Activated naive CD4-positive, alpha-beta T cell (primary cell): ENCODE measurements at places on chromosomes 16 and 17.

- no peak for DNase-seq
Observed at GRCh38 chr17:38543403-38544174, 62.2 kb downstream of the SRCIN1 start.

- DNase-seq: peak; percentile 33
Observed at GRCh38 chr17:81513753-81514488, 1.3 kb upstream of the ACTG1 start.

GRCh38 chr16:88461331-88462269, 8.5 kb downstream of the ZFPM1 start:
- DNase-seq: no peak

DNA sequence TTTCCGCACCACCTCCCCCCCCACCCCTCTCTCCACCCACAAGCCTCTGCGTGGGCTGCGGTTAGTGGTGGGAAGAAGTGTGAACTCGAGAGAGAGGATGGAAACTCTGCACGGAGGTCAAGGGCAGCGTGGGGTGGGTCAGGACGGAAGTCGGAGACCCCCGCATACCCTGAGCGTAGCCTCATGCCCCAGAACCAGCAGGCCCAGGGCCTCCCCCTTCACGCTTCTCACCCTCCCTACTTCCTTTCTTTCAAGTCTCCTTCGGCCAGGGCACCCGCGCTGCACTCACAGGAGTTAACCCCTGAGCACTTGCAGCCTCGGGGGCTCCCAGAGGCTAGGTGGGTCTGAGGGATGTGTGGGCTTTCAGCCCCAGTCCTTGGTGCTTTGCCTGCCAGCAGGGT, 9.2 kb downstream of the TBKBP1 start:
- DNase-seq: no peak

DNA sequence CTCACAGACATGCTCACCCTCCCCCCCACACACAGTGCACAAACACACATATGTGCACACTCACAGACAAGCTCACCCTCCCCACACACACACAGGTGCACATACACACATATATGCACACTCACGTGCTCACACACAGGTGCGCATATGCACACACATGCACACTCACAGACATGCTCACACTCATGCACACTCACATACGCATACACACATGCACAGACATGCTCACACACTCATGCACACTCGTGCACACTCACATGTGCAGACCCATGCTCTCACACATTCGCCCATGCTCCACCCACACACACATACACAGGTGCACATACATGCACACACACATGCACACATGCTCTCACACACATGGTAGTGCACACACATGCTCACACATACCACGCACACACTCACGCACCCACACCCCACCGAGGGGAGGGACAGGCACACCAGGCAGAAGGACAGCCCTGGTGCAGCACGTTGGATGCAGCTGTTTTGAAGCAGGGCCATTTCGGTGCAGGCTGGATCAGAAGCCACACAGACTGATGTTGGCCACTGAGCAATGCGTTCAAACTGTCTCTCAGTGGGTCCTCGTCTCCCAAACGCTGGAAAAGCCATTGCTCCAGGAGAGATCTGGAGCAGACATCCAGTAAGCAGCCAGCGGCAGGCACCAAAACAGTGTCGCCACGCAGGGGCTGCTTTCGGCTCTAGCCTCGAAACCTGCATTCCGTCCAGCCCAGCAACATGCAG, 86.2 kb upstream of the ZNF469 start:
- no peak for DNase-seq

DNA sequence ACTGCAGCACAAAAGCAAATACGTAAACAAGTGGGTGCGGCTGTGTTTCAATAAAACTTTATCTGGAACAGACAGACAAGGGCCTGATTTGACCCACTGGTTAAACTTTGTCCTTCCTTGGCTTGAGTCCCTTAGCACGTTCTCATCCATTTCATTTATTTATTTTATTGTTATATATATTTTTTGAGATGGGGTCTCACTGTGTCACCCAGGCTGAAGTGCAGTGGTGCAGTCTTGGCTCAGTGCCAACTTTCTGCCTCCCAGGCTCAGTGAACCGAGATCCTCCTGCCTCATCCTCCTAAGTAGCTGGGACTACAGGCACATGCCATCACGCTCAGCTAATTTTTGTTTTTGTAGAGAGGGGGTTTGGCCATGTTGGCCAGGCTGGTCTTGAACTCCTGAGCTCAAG, 64.3 kb downstream of the MYH11 start:
- no peak for DNase-seq

DNA sequence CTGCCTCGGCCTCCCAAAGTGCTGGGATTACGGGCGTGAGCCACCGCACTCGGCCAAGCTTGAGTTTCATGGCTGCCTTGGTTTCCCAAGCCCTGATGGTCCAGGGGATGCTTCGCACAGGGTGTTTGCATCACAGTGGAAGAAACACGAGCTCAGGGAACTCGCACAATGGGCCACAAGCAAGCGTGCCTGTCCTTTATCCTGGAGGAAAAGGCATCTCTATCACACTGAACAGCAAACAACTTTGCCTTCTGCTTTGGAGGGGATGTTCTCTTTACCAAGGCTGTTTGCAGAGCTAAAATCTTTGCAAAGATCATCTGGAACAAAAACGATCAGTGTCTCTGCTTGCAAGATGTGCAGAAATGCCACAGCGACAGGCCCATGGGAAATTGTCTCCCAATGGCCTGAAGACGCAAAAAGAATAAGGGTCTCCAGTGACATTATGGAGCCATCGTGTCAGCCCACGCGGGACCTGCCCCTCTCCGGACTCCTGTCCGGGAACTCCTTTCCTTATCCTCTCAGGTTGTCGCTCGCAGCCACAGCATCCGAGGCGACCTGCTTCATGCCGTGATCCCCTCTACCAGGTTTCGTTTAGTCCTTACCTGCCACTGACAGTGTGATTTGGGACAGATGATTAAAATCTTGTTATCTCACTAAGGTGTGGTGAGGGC, 44.1 kb upstream of the CBFA2T3 start:
- no peak for DNase-seq

GRCh38 chr17:69060822-69061221, at the start of gene ABCA9:
Gene ABCA9, minus strand, starts transcription at chr17:69060927. Its CDS starts 9,801 bp downstream, at chr17:69051126.
- no peak for DNase-seq

DNA sequence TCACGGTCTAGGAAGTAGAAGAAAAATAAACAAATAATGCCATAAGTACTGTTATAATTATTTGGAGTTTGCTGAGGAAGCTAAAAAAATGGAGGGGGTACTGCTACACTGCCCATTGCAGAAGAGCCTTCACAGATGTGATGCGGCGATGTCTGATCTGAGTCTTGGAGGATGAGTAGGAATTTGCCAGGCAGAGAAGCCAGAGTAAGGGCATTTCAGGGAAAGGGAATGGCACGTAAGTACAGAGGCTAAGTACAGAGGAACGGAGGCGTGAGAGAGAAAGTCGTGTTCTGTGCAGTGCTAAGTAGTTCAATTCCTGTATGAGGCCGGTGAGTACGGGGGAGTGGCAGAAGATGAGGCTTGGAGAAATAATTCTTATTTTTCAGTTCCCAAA, 741 bp upstream of the GRB2 start:
- no peak for DNase-seq

DNA sequence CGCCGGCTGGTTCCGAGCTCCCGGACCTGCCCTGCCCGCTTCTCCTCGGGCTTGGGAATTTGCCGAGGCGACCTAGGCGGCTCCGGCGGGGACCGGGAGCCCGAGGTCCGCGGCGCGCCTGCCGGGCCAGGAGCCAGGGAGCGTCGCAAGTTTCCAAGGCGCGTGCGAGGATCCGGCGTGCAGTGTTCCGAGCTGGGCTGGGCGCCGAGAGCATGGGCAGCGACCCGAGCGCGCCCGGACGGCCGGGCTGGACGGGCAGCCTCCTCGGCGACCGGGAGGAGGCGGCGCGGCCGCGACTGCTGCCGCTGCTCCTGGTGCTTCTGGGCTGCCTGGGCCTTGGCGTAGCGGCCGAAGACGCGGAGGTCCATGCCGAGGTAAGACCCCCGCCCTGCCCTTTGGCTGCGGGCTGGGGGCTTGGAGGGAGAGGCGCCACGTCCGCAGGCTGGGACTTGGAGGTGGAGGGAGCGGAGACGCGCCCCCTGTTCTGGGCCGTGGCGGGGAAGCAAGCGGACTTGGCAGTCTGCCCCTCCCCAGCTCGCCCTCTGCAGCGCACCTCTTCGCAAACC, 668 bp downstream of the MMP15 start:
- DNase-seq: no peak

DNA sequence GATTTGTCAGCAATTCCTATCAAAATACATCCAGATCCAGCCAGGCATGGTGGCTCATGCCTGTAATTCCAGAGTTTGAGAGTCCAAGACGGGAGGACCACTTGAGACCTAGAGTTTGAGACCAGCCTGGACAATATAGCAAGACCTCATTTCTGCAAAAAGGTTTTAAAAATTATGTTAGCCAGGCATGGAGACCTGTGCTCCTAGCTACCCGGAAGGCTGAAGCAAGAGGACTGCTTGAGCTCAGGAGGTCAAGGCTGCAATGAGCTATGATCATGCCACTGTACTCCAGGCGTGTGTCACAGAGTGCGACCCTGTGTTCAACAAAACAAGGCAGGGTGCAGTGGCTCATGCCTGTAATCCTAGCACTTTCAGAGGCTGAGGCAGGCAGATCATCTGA, 215.2 kb downstream of the CPPED1 start:
- no peak for DNase-seq

DNA sequence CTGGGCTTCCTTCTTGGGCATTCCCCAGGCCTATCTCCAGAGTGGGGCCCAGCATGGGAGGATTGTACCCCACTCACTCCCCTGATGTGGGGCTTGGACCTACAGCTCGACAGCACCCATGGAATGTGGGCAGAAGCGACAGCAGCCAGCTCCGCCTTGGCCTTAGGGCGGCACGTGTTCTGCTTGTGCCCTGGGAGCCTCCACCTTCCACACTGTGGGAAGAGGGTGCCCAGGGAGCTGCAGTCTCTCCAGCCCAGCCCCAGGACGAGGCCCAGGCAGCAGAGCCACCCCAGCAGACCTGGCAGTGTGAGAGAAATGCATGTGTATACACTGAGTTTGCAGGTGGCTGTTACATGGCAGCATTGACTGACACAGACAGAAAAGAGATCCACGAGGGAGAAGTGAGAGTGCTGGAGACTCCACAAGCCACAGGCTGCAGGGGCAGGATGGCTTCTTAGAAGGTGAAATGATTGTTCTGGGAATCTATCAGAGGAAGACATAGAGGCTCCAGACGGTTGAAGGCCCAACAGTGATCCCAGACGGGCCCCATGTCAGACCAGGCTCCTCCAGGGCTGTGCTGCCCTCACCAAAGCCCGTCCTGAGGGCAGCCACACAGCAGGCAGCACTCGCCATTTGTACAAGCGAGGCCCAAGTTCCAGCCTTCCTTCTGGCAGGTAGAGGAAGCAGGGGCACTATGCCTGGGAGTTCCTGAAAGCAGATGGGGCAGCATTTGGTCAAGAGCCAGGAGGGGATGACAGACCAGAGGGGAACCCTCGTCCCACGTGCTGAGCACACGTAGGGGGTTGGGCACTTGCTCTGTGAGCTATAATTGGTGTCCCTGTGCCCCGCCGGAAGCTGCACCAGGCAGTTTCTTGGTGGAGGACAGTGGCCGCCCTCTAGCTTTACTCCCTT, 2.8 kb upstream of the DNASE1 start:
- no peak for DNase-seq

GRCh38 chr17:66175892-66176291, 16.0 kb downstream of the CEP112 start:
- no peak for DNase-seq

- no peak for DNase-seq
Observed at GRCh38 chr16:24214992-24215391, 41.1 kb upstream of the CACNG3 start.

GRCh38 chr17:78387977-78388941, 9.8 kb downstream of the PGS1 start:
- DNase-seq: no peak
